ENCODE measurements at places on chromosomes 4 and X.

GRCh38 chr4:125828346-125828745 lies 513.6 kb downstream of the FAT4 start:
- DNase-seq, result no peak

- DNase-seq, result no peak
Measured at GRCh38 chr4:113153529-113154101, 104.2 kb downstream of the ANK2 start.

GRCh38 chr4:13985837-13986236 lies 358.3 kb upstream of the BOD1L1 start:
- DNase-seq, result no peak

DNA sequence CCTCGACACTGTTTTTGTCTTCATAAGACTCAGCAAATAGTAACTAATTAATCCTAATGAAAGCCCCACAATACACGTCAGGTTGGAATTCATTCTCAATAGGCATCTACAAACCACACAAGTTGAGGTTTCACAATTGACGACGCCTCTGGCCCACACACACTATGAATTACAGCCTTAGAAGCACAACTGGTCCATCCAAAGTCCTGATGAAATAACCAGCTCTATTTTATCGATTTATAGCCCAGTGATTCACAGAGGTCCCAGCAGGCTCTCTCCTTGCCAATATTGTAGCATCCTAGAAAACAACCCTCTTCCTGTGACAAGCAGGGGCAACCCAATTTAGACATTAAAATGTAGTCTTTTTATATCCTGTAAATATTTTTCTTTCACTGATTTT lies 112.1 kb downstream of the NR3C2 start:
- no peak for DNase-seq

DNA sequence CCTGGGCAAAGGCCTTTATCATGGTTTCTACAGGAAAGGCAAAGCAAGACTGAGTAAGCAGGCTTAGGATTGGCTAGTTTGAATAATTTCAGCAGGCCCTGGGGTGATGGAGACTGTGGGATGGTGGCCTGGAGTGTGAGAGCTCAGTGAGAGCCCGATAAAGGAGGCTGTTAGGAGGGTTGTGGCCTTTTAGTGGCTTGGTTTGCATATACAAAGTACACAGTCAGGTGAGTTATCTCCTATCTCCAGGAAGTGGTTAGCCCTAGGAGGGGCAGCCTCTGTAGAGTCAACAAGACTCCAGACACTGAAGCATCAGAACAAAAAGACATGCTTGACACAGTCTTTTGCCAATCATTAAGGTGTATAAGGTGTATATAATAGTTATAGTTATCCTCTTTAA lies 157.2 kb downstream of the CFAP299 start:
- peak; percentile 54 for DNase-seq

DNA sequence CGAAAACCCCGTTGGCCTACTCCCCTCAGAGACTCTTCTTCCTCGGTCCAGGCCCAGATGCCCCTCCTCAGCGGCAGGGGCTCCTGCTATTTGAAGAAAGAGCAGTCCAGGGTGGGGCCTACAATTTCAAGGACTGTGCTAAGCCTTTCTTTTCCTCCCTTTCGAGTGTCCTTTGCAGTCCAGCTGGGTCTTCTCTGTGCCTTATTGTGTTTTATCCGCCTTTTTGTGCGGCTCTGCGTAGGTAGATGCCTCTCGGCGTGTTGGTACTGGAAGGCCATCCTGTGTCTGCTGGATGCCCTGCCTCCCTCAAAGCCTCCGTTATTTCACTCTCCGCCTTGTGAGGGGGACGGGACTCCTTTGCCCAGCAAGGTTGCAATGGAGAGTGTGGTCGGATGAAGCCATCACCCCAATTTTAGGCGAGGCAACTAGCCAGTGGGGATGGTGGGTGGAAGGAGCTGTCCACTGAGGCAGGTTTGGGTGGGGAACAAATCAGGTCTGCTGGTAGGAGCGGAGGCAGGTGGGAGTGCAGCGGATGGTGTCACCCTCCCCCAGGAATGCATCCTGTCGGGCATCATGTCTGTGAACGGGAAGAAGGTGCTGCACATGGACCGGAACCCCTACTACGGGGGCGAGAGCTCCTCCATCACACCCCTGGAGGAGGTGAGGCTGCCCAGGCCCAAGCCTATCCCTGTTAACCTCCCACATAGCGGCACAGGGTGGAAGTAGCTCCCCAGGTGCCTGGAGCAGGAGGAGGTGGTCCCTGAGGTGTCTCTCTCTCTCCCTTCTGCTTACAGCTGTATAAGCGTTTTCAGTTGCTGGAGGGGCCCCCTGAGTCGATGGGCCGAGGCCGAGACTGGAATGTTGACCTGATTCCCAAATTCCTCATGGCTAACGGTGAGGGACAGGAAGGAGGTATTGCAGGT lies 1.3 kb downstream of the GDI1 start:
- DNase-seq, result no peak

DNA sequence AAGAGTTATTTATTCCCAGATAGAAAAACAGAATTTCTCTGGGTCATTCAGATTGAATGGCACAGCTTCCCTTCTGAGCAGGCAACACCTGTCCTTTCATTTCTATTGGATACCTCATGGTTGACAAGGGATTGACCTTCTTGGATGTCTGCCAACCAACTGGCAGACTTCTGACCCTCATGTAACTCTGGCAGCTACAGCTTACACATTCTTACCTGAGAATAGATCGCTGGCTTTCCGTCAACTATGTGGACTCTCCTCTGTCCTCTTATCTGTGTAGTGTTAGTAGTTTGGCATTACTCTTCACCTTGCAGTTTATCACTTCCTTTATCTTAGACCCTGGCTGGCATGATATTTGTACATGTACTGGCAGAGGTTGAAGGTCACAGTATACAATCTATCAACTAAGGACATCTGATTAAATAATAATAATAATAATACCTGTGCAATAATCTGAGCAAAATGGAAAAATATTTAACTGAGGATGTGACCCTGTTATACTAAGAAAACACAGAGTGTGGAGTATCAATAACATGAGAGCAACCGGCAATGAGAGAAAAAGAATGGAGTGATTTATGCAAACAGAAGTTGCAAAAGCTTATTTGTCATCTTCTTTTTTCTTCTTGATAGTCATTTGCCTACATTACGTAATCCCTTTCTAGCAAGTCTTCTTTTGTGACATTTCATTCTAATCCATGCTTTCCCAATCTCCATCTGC lies 1118.2 kb downstream of the ARAP2 start:
- no peak for DNase-seq

DNA sequence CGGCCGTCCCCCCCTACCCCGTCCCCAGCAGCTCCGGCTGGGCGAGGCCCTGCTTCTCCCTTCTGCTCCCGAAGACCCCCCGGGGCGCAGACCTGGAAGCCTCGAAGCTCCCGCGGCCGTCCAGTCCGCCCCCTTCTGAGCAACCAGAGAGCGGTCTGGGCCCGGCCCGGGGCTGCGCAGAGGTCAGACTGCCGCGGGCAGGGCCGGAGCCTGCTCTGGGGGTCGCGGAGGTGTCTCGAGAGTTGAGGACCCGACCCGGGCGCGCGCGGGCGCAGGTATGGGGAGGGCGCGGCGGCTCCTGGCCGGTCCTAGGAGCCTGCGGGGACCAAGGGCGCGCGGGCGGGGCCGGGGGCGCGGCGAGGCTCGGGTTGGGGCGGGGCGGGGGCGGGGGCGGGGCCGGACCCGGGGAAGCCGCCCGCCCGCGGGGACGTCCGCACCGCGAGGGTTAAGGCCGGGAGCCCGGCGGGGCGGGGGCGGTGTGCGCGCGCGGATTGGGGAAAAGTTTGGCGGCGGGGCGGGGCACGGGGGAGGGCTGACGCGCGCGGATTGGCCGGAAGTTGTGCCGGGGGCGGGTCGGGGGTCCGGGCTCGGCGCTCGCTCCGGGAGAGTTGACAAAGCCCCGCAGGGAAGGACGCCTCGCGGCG lies at the start of gene FGFRL1:
TSS of gene FGFRL1 (plus strand) at position 605 of the 644 bp plus-strand sequence. CDS start 860 bp downstream, outside the sequence.
- DNase-seq, result peak; percentile 96

- no peak for DNase-seq
Measured at GRCh38 chrX:150063138-150063518, 124.8 kb upstream of the EOLA2 start.

DNA sequence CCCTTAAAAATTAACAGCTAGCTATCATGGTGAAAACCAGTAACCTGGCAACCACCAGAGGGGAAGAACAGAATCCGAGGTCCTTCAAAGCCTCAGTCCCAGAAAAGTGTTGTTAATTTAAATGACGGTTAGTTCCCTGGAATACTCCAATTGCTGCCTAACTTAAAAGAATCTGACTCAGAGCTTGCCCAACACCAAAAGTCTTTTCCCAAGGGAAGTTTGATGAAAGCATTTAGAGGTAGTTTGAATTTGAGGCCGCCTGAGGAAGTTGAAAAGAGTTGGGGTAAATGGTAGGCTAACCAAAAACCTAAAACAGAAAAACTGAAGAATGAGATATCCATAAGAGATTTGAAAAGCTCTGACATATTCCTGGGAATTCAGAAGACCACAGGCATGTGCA lies 46.6 kb downstream of the IL13RA2 start:
- DNase-seq, result no peak

GRCh38 chr4:94377294-94377693 lies 34.7 kb upstream of the HPGDS start:
- DNase-seq, result no peak

GRCh38 chr4:181810711-181811110 lies 432.5 kb upstream of the TENM3 start:
- no peak for DNase-seq

DNA sequence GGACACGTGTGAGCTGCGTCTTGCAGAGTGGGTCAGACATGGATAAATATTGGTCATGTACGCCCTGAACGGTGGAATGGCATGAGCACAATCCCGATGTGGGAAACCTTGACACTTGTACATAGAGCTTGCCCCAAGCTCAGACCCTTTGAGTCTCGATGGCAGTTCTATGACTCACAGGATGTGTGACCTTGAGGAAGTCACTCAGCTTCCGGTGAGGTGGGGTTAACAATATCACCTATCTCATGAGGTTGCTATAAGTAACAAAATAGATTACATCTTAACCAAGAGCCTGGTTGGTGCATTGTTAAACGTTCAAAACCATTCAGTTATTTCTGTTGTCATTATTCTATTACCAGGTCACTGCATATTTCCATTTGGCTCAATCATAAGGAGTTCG lies 109.1 kb upstream of the TBL1X start:
- no peak for DNase-seq

DNA sequence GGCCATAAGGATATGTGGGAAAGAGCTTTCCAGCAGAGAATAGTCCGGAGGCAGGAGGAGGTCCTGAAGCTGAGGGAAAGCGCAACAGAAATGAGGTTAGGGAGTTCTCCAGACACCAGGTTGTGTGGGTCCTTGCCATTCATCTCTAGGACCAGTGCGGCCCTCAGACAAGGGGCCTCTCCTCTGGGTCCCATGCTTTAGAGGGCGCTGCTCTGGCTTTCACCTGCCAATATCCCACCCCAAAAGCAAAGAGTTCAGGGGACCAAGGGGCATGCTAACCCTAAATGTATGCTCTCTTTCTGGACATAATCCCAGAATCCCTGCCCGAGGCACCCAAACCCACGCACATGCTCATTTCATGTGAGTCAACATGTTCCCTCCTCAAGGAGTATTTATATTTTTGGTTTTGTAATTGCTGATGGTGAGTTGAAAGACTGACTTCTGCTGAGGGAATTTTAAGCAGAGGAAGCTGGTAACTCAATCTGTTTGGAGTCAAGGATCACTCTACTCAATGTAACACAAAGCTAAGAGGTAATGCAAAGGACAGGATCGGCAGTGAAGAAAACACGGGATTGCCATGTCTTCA lies 14.8 kb downstream of the RPL34 start:
- DNase-seq, result no peak

- DNase-seq, result no peak
Measured at GRCh38 chr4:21862917-21863316, 85.7 kb downstream of the KCNIP4 start.

DNA sequence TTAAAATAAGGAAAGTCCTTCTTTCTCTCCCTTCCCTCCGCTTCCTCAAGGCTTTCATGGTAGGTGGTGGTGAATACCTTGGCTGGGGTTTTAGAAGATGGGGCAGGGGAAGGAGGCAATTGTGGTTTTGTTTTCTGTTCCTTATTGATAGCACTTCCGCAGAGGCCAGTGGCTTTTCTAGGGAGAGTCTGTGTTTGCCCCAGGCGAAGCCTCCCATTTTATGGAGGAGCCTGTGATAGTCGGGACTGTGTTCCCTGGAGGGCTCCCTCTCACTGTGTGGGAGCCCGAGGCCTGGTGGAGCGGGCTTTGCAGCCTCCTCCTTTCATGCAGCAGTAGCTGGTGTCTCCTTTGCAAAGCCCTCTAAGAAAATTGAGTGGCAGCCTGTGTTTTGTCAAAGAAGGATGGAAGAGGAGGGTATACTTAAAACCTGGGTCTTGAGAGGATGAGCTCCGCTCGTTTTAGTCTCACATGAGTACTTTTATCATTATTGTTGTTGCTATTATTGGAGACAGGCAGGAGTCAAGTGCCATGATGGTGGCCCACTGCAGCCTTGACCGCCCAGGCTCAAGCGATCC lies 29.8 kb upstream of the STOX2 start:
- no peak for DNase-seq

DNA sequence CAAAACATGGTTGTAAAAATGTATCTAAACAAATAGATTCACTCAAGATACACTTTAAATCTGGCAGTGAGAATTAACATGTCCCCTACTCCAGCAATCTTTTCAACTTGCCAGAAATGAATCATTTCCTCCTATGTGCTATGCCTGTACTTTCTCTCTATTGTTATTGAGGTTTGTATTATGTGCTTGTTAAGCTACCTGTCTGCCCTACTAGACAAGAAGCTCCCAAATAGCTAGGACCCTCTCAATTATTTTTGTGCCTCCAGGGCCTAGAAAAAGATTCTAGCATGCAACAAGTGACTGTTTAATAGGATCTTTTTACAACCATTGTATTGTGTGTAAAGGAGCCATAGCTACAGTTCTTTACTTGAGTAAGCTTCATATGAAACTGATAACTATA lies 3.5 kb upstream of the SAP30 start:
- no peak for DNase-seq

DNA sequence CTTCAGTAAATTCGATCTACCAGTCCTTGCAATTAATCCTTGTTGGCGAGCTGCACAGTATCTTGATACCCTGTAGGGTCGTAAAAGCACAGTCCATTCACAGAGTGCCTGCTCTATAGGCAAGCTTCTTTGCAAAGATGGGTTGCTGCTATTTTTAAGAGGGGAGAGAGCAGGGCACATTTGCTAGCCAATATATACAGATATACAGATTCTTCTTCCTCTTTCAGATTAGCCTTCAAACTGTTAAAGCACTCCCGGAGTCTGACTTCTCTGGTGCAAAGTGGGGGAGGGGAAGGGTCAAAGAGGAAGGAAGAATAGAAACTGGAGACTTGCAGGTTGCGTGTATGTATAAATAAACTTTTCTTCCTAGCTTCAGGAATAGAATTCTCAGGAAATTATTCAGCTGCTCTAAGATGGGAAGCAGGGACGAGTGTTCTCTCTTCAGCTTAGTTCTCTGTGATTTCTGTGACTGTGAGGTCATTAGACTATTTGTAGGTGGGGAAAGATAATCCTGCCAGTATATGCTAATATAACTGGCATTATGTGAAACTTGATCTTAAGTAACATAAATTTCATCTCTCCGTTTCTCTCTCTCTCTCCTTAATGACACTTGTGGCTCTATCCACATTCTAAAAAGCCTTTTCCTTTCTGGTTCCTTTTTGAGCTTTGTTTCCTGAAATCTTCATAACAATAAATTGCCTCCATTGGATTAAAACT lies at the start of gene CYSLTR1:
TSS of gene CYSLTR1 (minus strand) at position 242 of the 717 bp plus-strand sequence. CDS start 53,865 bp downstream, outside the sequence.
- no peak for DNase-seq

GRCh38 chr4:40157436-40157835 lies 39.4 kb upstream of the RHOH start:
- no peak for DNase-seq

GRCh38 chr4:189828081-189828697 lies 112.5 kb upstream of the FRG1 start:
- DNase-seq, result no peak

Measured in colonic mucosa (tissue), 4 donors.